SW 1271 (cell line): ENCODE measurements at places on chromosomes 2 and 18.

DNA sequence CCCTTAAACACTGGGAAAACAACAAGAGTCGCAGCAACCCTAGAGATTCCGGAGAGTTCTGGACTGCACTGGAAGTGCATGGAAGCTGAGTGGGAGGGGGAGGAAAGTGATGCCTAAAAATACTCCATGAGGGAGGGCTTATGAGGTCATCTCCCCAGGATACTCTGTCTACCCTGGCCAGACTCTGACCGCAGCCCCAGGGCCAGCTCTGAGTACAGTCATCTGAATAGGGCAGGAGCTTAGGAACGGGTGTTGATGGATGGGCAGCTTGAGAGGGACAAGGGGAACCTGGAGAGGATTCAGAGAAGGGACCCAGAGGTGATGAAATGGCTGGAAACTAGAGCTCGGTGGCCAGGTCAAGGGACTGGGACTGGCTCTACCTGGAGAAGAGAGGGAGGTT is 79.3 kb upstream of the IGFBP5 start:
- no peak for DNase-seq

DNA sequence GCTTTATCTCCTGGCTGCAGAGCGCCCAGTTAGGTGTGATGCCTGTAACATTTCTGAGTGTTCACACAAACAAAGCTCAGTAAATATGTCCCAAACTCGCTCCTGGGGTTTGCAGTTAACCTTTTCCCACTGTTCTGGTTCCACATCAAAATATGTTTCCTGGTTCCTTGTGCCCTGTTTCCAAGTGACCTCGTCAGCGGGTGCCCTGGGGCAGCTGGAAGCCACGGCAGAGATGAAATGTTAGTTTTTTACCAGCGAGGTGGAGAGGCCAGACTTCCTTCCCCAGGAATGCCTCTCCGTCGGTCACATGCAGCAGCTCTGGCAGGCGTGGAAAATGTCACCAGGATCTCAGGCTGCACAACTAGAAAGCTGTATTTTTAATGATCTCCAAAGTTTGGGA is 18.2 kb downstream of the NFATC1 start:
- no peak for DNase-seq

DNA sequence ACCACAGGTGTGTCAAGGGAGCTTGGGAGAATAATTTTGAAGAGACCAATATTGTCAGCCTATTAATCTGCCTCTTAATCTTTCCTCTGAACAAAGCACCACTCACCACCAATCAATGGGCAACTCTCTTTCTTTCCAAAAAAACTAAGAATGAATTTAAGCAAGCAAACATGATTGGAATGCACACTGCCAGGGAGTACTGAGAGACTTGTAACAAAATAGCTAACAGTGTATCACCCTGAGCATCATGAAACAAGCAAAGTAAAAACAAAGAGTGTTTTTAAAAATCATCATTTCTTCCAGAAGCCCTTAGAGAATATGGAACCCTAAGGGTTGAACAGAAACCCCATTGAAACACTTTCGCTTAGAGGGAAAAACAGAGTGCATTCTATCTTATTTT is 299.7 kb downstream of the DSEL start:
- DNase-seq: no peak

GRCh38 chr2:225462945-225463344 is 63.4 kb downstream of the NYAP2 start:
- DNase-seq: no peak

- DNase-seq: no peak
These were observed 80.4 kb downstream of the ARMC9 start for GRCh38 chr2:231278868-231279267.

GRCh38 chr2:50401772-50402653 is 629.9 kb downstream of the NRXN1 start:
- DNase-seq: no peak

- DNase-seq: no peak
These were observed 38.3 kb downstream of the ZEB2 start for GRCh38 chr2:144481666-144482065.

DNA sequence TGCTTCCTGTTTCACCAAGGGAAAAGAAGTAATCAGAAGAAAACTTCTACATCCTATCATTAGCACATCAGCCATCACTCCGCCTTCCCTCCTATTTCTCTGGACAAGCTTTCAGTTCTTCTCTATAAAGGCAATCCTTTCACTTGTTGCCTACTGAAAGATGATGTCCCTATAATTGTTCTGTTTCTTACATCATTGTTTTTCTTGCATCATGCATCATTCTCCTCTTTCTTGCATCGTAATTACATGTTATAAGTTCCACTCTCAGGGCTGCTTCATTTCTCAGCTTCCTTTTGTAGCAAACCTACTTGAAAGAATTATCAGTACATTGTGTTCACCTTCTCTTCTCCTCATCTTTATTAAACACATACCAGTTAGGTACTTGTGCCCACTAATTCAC is 7.2 kb downstream of the SLC30A6 start:
- no peak for DNase-seq

- DNase-seq: no peak
These were observed 58.9 kb downstream of the SH3RF3 start for GRCh38 chr2:109187711-109188495.

GRCh38 chr2:113201496-113202304 is 27.9 kb downstream of the PSD4 start:
- DNase-seq: no peak

DNA sequence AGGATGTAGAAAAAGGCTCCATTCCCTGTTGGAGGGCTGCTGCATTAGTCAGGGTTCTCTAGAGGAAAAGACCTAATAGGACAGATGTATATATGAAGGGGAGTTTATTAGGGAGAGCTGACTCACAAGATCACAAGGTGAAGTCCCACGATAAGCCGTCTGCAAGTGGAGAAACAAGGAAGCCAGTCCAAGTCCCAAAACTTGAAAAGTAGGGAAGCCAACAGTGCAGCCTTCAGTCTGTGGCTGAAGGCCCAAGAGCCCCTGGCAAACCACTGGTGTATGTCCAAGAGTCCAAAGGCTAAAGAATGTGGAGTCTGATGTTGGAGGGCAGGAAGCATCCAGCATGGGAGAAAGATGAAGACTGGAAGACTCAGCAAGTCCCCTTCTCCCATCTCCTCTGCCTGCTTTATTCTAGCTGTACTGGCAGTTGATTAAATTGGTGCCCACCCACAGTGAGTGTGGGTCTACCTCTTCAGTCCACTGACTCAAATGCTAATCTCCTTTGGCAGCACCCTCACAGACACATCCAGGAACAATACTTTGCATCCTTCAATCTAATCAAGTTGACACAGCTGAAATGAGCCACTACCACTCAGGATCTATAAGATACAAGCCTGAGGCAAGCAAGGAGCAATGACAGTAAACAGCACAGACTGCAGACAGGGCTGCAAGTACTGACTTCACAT is 30.0 kb upstream of the ATG16L1 start:
- DNase-seq: no peak

- no peak for DNase-seq
These were observed 39.5 kb downstream of the ADNP2 start for GRCh38 chr18:80148326-80149199.

GRCh38 chr2:20758997-20759396 is 63.9 kb downstream of the LDAH start:
- DNase-seq: no peak

DNA sequence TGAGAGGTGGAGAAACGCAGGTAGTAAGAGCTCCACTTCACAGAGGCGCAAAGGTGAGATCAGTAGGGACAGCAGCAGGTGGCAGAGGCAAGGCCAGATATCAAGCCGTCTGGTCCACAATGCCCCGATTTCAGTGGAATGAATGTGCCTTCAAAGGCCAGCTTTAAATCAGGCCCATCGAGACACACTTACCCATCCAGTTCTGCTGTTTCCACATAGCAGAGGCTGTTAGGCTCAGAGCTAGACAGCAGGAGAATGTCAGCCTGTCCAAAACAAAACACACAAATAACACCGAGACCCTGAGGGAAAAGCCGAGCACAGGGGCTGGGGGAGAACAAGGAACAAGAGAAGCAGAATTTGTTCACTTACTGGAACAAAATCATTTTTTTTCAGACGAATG is 75.8 kb upstream of the NARS1 start:
- DNase-seq: no peak

GRCh38 chr18:79378536-79379250 is 17.0 kb upstream of the NFATC1 start:
- DNase-seq: no peak

DNA sequence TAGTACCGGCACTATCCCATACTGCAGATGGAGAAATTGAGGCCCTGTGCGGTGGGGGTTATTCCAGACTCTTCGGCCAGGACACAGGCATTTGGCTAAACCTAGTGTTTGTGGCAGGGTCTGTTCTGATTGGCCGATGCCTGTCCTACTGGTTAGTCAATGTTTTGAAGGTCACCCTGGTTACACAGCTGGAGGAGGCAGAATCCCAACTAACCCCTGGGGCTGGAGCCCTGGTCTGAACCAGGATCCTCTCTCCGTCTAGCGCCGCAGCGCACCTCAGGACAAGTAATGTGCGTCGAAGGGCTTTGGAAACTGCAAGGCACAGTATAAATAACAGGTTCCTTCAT is 19.4 kb downstream of the TEX44 start:
- no peak for DNase-seq

DNA sequence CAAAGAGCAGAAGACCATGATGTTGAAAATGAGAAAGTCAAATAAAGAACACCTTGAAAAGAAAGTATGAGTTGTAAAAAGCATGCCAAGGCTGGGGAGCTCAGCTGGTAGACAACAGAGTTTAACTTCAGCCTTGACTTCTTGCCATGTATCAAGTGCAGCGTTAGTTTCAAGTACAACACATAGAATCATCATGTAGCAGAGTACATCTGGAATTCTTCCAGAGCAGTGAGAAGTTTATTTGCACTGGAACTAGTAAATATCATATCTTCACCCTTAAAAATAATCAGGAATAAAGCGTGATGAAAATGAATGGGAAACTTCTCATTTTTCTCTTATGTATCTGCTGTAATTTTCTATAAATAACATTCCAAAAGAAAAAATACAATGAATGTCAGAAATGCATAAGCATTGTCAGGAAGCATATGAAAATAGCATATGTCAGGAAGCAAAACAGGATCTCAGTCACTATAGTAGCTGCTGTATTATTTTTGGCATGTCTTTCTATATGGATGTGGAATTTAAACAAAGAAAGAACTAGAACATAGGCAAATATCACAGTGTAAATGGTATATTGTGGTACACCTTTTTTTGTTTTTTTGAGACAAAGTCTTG is 10.1 kb upstream of the SULT1C4 start:
- no peak for DNase-seq

GRCh38 chr2:158797963-158798700 is 3.0 kb downstream of the DAPL1 start:
- DNase-seq: no peak

GRCh38 chr2:12636837-12637581 is 79.7 kb upstream of the TRIB2 start:
- DNase-seq: no peak

DNA sequence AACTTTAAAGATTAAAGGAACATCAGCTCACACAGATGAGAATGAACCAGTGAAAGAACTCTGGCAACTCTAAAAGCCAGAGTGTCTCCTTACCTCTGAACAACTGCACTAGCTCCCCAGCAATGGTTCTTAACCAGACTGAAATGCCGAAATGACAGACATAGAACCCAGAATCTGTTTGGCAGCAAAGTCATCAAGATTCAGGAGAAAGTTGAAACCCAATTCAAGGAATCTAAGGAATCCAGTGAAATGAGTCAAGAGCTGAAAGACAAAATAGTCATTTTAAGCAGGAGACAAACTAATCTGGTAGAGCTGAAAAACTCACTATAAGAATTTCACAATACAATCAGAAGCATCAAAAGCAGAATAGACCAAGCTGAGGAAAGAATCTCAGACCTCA is 72.0 kb downstream of the STRADB start:
- no peak for DNase-seq

DNA sequence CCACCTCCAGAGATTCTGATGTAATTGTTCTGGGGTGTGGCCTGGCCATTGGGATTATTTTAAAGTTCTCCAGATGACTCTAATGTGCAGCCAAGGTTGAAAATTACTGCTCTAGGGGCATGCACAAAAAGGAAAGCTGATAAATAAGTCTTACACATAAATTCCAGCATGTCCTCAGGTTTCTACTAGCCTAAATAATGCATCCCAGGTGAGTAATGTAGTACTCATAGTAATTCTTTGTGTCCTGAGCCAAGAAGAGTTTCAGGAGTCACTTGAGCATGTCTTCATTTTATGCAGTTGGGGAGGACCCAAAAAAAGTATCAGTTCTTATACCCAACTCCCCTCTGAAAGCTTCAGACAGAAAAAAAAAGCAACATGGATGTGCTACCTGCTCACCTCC is 130.1 kb upstream of the SP5 start:
- DNase-seq: no peak

GRCh38 chr2:85248773-85249509 is 78.8 kb downstream of the TGOLN2 start:
- no peak for DNase-seq

DNA sequence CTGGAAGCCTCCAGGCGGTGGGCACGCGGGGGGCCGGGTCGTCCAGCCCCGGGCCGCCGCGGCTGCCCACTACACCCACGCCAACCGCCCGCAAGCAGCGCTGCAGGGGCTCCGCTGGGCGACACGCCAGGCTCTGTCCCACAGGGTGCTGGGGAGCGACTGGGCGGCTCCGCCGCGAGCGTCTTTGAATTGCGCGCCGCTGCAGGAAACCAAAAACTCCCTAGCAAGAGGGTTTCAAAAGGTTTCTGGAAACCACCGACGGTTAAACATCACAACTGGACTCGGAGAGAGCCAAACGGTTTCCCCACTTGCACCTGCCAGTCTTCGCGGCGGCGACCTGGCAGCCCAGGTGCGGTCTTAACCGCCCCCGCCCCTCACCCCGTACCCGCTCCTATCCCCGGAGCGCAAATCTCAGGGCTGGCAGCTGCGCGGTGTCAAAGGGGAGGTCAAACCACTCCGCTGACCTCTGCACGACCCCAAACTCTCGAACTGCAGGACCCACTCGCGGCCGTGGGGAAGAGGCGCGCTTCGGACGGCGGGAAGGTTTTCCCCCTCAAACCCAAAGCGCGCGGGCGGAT is 1.0 kb downstream of the CXCR4 start:
- DNase-seq: no peak

- DNase-seq: no peak
These were observed 251.9 kb upstream of the CHAC2 start for GRCh38 chr2:53515435-53516332.

DNA sequence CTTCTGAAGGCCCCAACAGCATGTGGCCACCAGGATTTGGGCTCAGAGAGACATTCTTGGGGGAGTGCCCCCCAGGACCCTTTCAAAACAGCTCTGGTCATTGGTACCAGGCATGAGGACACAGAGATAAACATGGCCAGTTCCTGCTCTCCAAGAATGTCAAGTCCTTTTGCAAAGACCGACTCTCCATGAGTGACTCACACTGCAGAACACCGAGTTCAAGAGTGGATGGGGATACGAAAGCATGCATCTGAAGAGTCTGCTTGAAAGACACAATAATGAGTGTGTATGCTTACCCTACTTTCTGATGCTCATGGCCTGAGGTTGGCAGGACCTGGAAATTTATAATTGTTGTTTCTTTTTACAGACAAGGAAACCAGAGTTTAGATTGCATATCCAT is 450.6 kb downstream of the TSN start:
- DNase-seq: no peak
